ENCODE measurements at places on chromosomes 4 and X.

GRCh38 chr4:127139788-127140286 lies 492.9 kb upstream of the INTU start:
- no peak for DNase-seq
- H3K4me3 ChIP-seq = no peak overlapping the region
- no peaks in the 10 kb centered on the region for H3K36me3 ChIP-seq
- H3K4me1 ChIP-seq = peaks cover 4% of the 10 kb centered on the region
- H3K27ac ChIP-seq = no peak overlapping the region

- DNase-seq = no peak
- no peaks in the 10 kb centered on the region for H3K27me3 ChIP-seq
- H3K4me1 ChIP-seq = no peaks in the 10 kb centered on the region
These were observed 184.0 kb upstream of the GALNTL6 start for GRCh38 chr4:171629182-171629581.

DNA sequence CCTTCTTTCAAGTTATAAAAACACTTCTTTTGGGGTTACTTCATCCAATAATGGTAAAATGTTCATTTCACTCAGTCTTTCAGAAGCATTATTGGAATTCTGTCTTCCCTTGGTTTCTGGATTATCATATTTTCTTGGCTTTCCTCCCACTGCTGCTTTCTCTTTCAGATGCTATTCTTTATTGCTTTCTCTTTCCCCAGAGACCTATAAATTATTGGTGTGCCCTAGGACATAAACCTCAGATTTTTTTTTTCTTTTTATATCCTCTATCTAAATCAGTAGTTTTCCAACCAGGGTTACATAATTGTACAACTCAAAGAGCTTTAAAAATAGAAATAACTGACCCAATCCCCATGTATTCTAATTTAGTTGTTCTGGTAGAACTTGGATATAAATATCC lies 1005.5 kb downstream of the ARAP2 start:
- H3K4me3 ChIP-seq = no peak overlapping the region
- no peaks in the 10 kb centered on the region for H3K27me3 ChIP-seq
- DNase-seq = no peak

- H3K4me1 ChIP-seq = peaks cover 5% of the 10 kb centered on the region
- peaks cover 20% of the 10 kb centered on the region for H3K36me3 ChIP-seq
- no peaks in the 10 kb centered on the region for H3K27me3 ChIP-seq
These were observed 22.7 kb downstream of the TENM3 start for GRCh38 chr4:182265881-182266280.

GRCh38 chrX:55142206-55142918 lies 53.5 kb downstream of the PAGE2 start:
- H3K4me3 ChIP-seq = no peak overlapping the region
- no peak for DNase-seq
- no peak overlapping the region for H3K27ac ChIP-seq
- H3K4me1 ChIP-seq = no peaks in the 10 kb centered on the region
- no peaks in the 10 kb centered on the region for H3K27me3 ChIP-seq

- DNase-seq = no peak
- no peak overlapping the region for H3K4me3 ChIP-seq
- peaks cover 4% of the 10 kb centered on the region for H3K36me3 ChIP-seq
- H3K4me1 ChIP-seq = no peaks in the 10 kb centered on the region
- H3K27me3 ChIP-seq = peaks cover 12% of the 10 kb centered on the region
These were observed 4.6 kb upstream of the SOWAHD start for GRCh38 chrX:119753639-119754257.

- DNase-seq = no peak
- H3K4me3 ChIP-seq = no peak overlapping the region
- H3K27ac ChIP-seq = no peak overlapping the region
- H3K36me3 ChIP-seq = no peaks in the 10 kb centered on the region
- H3K4me1 ChIP-seq = peaks cover 5% of the 10 kb centered on the region
These were observed 4.1 kb upstream of the MANBA start for GRCh38 chr4:102764901-102765300.

- H3K36me3 ChIP-seq = peaks cover 4% of the 10 kb centered on the region
- H3K4me3 ChIP-seq = no peak overlapping the region
- no peaks in the 10 kb centered on the region for H3K27me3 ChIP-seq
These were observed 23.4 kb downstream of the STIM2 start for GRCh38 chr4:26884026-26884425.

- H3K36me3 ChIP-seq = peaks cover 9% of the 10 kb centered on the region
- peak overlapping the region; percentile 89 for H3K27ac ChIP-seq
- H3K4me3 ChIP-seq = peak overlapping the region; percentile 95
- DNase-seq = no peak
- H3K27me3 ChIP-seq = no peaks in the 10 kb centered on the region
- peaks cover 29% of the 10 kb centered on the region for H3K4me1 ChIP-seq
These were observed 1.4 kb upstream of the STS start for GRCh38 chrX:7146020-7146702.

- DNase-seq = no peak
- no peaks in the 10 kb centered on the region for H3K36me3 ChIP-seq
- peaks cover 5% of the 10 kb centered on the region for H3K4me1 ChIP-seq
- no peaks in the 10 kb centered on the region for H3K27me3 ChIP-seq
- no peak overlapping the region for H3K27ac ChIP-seq
These were observed 238.1 kb upstream of the PPP1R2C start for GRCh38 chrX:43016021-43016420.

DNA sequence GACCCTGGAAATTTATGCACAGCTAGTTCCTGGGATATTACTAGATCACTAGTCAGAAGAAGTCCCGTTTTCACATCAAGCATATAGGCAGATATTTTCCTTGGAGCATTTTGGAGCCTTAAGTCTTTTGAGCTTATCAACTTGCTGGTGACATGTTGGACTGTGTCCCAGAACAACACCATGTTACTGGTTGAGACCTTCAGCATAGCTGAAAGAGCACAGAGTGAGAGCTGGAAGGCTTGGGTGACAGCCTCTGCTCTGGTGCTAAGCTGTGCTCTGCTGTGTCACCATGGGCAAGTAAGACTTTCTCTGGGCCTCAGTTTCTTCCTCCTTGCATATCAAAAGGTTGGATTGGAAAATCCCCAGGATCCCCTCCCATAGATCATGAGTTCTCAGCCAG lies 116.6 kb upstream of the FRMPD4 start:
- no peaks in the 10 kb centered on the region for H3K36me3 ChIP-seq
- no peak overlapping the region for H3K27ac ChIP-seq
- DNase-seq = no peak
- no peaks in the 10 kb centered on the region for H3K27me3 ChIP-seq
- no peak overlapping the region for H3K4me3 ChIP-seq

DNA sequence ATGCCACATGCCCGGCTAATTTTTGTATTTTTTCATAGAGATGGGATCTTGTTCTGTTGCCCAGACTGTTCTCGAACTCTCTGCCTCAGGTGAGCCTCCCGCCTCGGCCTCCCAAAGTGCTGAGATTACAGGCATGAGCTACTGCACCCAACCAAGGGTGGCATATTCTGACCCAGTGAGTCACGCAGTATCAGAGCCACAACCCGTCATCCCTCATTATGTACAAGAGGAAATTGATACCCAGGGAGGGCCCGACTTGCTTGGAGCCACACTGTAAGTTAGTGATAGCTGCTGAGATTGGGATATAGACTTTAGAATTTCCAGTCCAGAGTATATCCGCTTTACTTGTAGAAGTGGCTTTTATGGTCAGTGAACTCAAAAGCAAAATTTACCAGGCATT lies 14.6 kb downstream of the CCKAR start:
- peaks cover 8% of the 10 kb centered on the region for H3K27me3 ChIP-seq
- no peak for DNase-seq
- H3K4me1 ChIP-seq = no peaks in the 10 kb centered on the region
- H3K4me3 ChIP-seq = no peak overlapping the region
- no peak overlapping the region for H3K27ac ChIP-seq

GRCh38 chr4:81257021-81257420 lies 42.0 kb upstream of the PRKG2 start:
- H3K4me1 ChIP-seq = peaks cover 23% of the 10 kb centered on the region
- peaks cover 6% of the 10 kb centered on the region for H3K27me3 ChIP-seq
- no peak overlapping the region for H3K4me3 ChIP-seq

DNA sequence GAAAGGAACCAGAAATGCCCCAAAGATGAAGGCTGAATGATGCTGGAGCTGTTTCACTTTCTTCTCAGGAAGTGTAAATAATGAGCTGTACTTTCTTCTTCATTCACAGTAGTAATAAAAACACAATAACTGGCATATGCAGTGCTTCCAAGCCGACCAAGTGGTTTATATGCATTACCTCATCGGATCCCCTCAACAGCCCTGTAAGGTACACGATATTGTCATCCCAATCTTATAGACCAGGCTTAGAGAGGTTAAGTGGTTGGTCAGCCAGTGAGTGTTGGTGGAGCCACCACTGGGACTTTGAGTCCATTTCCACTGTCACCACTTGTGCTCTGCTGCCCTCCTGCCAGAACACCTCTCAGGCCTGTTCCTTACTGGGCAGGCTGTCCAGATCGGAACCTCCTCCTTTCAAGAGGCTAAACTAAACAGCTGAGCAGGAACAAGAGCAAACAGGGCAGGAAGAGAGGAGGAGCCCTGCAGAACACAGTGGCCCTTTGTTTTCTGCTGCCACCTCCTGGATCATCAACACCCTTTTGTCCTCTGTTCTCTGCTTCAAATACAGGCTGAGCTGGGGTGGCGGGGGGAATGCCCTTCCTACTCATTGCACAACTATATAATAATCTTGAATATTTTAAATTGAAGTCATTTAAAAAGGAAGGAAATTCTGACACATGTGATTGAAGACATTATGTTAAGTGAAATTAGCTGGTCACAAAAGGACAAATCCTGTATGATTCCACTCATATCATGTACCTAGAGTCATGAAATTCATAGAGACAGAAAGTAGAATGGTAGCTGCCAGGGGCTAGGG lies 112.5 kb upstream of the ATP6AP2 start:
- peak overlapping the region; percentile 48 for H3K27ac ChIP-seq
- H3K4me1 ChIP-seq = peaks cover 19% of the 10 kb centered on the region
- no peaks in the 10 kb centered on the region for H3K36me3 ChIP-seq
- H3K27me3 ChIP-seq = no peaks in the 10 kb centered on the region

DNA sequence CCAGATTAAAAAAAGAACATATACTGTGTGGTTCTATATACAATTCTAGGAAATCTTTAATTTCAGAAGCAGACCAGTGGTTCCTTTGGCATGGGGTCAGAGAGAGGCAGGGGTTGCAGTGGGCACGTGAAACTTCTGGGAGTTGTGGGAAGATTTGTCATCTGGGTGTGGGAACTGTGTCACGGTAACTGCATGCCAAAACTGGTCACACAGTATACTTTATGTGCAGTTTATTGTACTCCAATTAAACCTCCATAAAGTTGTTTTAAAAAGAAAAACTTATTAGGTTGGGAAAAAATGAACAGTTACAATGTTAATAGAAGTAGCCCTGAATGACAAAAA lies 26.7 kb upstream of the STS start:
- H3K27me3 ChIP-seq = no peaks in the 10 kb centered on the region
- H3K27ac ChIP-seq = peak overlapping the region; percentile 93
- no peak for DNase-seq
- H3K4me3 ChIP-seq = peak overlapping the region; percentile 66
- peaks cover 38% of the 10 kb centered on the region for H3K4me1 ChIP-seq

- no peaks in the 10 kb centered on the region for H3K36me3 ChIP-seq
- no peak for DNase-seq
- H3K27me3 ChIP-seq = no peaks in the 10 kb centered on the region
- H3K4me3 ChIP-seq = no peak overlapping the region
- peaks cover 54% of the 10 kb centered on the region for H3K4me1 ChIP-seq
These were observed 117.9 kb downstream of the RASL11B start for GRCh38 chr4:52979821-52980590.

- H3K27ac ChIP-seq = no peak overlapping the region
- DNase-seq = no peak
- no peaks in the 10 kb centered on the region for H3K36me3 ChIP-seq
- H3K4me1 ChIP-seq = peaks cover 11% of the 10 kb centered on the region
- H3K27me3 ChIP-seq = no peaks in the 10 kb centered on the region
These were observed 101.0 kb downstream of the ATP11C start for GRCh38 chrX:139831675-139832456.

DNA sequence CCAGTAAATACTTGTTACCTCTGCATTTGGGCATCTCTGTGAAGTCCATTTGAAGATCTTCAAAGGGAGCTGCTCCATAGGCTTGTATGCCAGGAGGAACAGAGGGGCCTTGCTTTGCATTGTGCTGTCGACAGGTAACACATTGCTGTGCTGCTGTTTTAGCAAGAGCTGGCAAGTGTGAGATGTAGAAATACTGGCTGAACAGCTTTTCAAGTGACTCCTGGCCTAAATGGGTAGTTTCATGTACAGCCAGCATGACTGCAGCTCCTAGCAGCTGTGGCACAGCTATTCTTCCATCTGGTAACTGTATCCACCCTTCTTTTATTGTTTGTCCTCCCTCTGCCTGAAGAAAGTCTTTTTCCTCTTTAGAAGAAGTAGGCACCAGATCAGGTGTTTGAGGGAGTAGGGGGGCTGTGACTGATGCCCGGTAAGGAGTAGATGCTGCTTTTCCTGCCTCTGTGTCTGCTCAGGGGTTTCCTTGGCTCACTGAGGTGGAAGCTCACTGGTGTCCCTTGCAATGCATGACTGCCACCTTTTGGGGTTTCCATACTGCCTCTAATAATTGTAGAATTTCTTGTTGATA lies 965.3 kb downstream of the CCSER1 start:
- H3K27me3 ChIP-seq = no peaks in the 10 kb centered on the region
- peaks cover 6% of the 10 kb centered on the region for H3K4me1 ChIP-seq
- DNase-seq = no peak
- H3K36me3 ChIP-seq = peaks cover 5% of the 10 kb centered on the region

DNA sequence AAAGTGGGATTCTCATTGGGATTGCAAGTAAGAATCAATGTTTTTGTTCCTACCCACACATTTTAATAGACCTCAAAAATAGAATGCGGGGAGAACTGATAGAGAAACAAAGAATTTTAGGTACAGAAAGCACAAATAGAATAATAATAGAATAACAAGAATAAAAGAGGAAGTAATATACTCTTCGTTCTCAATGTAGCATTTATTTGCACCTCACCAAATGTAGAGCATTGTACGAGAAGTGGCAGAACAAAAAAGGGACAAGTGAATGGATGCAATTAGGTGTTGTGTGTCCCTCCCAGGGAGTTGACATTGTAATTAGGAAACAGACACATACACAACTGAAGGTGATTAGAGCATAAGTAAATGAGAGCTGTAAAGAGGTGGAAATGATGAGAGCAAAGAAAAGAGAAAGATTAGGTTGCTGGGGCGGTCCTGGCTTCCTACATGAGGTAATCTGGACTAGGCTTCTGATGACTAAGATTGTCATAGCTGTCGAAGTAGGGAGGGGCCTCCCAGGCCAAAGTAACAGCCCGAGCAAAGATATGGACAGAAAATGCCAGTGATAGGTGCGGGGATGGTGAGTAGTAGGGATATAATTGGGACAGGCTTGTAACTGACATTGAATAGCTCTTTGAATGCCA lies 10.4 kb downstream of the RAB9A start:
- H3K27ac ChIP-seq = no peak overlapping the region
- H3K36me3 ChIP-seq = peaks cover 18% of the 10 kb centered on the region
- no peaks in the 10 kb centered on the region for H3K27me3 ChIP-seq
- no peak overlapping the region for H3K4me3 ChIP-seq
